ENCODE measurements at places on chromosomes 12 and 14.

GRCh38 chr12:98227162-98227561 lies 288.2 kb upstream of the TMPO start:
- DNase-seq: no peak

- DNase-seq: no peak
Observed at GRCh38 chr14:81164167-81164774, 56.5 kb downstream of the GTF2A1 start.

GRCh38 chr12:12064596-12064995 lies 6.1 kb upstream of the BCL2L14 start:
- no peak for DNase-seq

- no peak for DNase-seq
Observed at GRCh38 chr12:74551291-74551690, 13.7 kb downstream of the ATXN7L3B start.

- DNase-seq: no peak
Observed at GRCh38 chr12:84637926-84638325, 274.7 kb downstream of the SLC6A15 start.

GRCh38 chr12:623172-623864 lies 39.9 kb downstream of the NINJ2 start:
- DNase-seq: no peak

- no peak for DNase-seq
Observed at GRCh38 chr12:989051-989450, 2.0 kb upstream of the ERC1 start.

- DNase-seq: no peak
Observed at GRCh38 chr14:93186466-93186865, 1.3 kb downstream of the LYSET start.

GRCh38 chr14:77076113-77076631 lies 21.9 kb upstream of the CIPC start:
- DNase-seq: no peak
